AML-193 (cell line): ENCODE measurements at places on chromosomes 16 and 17.
A peak's percentile ranks its signal among the peaks of the same experiment; 100 is the strongest.

DNA sequence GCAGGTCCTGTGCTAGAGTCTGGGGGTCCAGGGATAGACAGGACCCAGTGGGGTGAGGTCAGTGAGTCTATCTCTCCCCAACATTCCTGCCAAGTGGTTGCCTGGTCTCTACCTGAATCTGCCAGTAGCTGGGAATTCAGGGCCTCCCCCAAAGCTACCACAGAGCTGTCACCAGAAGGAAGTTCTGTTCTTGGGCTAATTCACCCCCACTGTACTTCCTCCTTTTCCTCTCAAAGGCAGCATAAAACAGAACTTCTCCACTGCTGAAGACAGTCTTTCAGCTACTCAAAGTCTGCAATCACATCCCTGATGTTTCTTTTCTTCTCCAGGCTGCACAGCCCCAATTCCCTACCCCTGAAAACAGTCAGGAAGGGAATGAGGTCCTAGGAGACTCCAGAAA is 8.7 kb downstream of the CAMTA2 start:
- DNase-seq: peak; percentile 29

- DNase-seq: peak; percentile 87
These were observed 31.7 kb downstream of the SOCS1 start for GRCh38 chr16:11224096-11224893.

DNA sequence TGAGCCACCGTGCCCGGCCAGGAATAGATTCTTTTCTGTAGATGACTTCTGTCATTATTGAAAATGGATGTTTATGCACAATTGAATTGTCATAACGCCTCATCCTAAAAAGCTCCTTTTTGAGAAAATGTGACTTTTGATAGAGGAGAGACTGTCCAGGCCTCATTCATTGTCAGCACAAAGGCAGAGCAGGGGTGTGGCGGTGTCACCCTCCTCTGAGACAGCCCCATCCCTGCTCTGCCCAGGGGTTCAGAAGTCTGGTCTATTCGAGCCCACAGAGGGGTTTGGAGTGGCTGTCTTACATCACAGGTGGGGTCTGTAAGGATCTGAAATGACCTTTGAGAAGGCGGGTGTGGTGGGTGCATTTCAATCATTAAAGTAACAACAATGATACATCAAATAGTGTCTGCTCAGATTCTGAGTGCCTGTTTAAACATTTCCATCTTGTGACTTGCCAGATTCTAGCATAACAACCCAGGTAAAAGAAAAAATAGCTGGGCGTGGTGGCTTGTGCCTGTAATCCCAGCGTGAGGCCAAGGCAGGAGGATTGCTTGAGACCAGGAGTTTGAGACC is 161.0 kb downstream of the SEC14L1 start:
- no peak for DNase-seq

DNA sequence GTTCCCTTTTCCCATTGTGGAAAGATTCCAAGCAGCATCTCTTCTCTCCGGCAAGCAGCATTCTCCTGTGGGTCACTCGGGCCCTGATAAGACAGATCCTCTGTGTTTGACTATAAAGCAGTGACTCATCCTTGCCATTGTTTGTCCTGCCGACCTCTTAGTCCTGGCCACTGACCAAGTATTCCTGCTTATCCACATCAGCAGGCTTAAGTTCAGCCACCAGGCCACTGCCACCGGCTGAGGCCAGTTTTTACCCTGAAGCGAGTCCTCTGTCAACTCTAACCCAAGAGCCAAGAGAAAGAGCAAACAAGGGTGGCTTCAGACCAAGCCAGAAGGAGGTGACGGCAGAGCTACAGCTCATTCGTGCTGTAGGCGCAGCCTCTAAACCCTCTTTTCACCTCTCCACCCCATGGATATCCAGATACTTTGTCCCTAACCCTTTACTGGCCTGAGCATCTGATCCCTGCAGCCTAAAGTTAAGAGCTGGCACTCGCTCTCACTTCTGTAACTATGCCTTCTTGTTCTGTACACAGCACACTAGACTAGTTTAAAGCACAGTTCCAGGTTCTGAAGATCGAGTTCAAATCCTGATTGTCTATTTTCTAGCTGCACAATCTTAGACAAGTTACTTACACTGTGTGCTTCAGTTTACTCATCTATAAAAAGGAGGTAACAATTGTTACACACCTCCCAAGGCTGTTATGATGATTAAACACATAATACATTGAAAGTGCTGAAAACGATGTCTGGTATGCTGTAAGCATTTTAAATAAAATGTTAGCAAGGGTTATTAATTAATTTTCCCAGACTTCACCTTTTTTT is 31.0 kb downstream of the SOX9 start:
- DNase-seq: no peak

GRCh38 chr17:32253117-32253611 is 12.5 kb upstream of the RHBDL3 start:
- peak; percentile 91 for DNase-seq

DNA sequence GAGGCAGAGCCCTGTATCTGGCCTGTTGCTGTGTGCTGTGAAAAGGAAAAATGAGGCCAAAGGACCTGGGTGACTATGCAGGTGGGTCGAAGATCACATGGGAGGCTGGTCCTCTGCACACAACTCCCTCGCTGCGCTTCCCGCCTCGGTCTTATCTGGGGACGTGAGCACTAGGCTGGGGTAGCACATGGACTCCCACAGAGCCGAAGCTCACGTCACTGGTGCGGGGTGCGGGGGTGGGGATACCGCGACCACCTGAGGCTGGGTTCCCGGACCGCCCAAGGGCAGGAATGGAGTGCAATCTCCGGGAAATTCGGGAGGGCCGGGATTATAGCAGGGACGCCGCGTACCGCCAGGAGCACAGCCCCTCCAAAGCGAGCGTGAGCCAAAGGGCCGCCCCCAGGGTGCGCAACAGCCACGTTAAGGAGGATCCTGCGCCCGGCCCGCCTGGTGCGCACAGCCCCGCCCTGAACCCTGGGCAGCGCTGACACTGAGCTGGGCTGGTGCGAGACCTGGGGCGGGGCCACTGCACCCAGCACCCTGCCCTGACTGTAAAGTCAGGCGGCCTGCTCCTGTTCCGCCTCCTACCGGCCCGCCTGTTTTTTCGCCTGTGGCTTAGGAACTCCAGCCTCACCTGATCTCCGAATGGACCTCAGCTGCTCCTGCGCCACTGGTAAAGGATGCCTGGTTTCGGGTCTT is 4.8 kb downstream of the MT1A start:
- no peak for DNase-seq

DNA sequence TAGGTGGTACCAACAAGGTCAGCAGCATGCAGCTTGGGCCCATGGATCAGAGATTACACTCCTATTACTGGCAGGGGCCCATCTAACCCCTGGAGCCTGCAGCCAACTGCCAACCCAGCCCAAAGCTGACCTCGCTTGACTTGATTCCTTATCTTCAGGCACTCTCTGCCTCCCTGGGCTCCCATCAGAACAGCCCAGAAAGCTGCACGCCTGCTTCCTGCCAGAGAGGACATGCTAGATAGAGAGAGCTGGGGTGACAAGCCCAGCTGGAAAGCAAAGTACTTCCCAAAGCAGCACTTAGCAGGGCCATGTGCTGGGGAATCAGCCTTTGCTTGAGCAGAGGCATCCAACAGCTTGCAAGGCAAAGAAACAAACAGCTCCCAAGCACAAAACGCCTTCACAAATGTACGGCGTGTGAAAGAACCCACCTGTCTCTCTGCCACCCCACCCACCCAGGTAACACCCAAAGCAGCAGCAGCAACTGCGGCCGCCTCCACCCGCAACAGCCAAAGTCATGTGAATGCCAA is 74.2 kb upstream of the NLK start:
- no peak for DNase-seq

DNA sequence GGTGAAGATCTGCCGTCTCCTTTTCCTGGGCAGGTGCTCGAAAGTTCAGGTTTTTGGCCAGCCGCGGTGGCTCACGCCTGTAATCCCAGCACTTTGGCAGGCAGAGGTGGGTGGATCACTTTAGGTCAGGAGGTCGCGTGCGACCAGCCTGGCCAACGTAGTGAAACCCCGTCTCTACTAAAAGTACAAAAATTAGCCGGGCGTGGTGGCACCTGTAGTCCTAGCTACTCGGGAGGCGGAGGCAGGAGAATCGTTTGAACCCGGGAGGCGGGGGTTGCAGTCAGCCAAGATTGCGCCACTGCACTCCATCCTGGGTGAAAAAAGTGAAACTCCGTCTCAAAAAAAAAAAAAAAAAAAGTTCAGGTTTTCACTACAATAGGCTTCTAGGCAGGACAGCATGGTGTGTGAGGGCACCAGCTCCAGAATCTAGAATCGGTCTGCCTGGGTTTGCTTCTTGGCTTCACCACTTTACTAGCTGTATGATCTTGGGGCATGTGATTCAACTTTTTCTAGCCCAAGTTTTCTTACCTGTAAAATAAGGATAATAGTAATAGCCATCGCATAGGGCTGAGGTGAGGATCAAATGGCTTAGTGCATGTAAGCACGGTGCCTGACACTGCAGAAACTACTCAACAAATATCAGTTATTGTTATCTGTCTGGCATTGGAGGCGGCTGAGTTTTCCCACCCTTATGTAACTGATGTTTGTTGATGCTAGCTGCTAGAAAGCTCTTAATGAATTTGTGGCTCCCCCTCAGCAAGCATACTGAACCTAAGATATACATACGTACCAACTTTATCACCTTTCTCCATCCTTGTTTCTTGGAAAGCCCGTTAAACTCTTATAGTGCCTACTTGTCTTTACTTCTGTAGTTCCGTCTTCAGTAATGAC is 1.3 kb downstream of the PSMD12 start:
- peak; percentile 18 for DNase-seq

DNA sequence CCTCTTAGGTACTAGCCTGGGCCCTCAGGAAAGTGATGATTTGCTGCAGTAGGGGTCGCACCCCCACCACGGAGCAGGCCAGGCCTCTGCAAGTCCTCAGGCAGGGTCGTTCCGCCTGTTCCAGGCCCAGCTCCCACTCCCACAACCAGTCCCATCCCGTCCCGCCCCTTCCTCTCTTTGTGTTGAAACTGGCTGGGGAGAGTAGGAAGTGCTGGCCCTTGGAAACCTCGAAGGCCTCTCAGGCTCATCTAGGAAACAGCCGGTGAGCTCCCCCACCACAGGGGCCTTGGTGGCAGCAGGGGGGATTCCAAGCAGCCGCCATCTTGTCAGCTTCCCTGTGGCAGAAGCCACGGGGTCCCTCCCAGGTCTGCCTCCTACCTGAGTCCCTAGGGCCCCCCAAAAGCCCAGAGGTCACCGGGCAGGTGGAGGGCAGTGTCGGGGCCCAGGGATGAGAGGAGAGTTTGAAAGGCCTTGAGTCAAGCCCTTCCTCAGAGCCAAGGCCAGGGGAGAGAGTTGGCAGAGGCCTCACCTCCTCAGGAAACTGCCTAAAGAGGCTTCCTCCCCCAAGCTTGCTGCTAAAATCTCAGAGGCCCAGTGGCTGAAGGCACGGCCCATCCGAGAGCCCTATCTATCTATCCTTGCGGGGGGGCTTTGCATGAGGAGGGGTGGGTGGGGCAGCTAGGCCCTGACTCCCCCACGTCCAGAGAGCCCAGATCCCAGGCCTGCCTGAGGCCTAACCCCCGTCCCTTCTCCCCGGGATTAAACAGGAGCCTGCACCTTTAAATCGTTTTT is 22.2 kb downstream of the MMP15 start:
- DNase-seq: no peak

DNA sequence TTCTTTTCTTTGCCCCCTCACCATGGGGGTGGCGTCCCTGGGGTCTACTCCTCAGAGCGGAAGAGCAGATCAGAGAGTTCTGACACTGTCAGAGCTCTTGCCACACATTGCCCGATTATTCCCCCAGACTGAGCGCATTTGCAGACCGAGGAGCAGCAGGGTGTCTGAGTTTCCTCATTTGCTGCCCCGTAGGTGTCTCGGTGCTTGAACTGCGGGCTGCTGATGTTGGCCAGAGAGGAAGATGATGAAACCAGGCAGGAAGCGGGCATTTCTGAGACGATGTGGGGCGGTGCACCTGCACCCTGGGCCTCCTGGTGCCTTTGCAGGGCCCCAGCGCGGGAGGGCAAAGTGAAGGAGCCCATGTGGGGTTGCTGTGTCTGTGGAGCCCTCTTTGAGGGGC is 55.2 kb downstream of the ARSG start:
- peak; percentile 98 for DNase-seq

DNA sequence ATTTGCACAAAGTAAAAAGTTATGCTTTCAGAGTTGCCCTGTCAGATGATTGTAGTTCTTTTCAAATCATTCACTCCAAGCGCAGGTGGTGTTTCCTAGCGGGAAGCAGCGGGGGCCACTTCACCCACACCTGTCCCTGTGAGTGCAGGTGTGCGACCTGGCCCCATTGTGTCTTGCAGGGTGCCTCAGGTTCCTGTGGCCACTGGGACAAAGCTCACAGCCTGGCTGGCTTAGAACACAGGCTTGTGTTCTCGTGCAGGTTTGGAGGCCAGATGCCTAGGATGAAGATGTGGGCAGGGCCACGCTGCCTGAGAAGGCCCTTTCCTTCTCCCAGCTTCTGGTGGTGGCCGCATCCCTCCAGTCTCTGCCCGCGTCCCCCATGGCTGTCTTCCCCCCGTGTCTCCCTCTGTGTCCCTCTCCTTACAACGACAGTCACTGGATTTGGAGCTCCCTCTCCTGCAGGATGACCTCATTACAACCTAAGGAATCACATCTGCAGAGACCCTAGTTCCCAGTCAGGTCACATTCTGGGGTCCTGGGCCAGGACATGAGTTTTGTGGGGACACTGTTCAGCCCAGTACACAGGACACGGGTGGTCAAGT is 90.5 kb downstream of the NPIPB11 start:
- DNase-seq: no peak

DNA sequence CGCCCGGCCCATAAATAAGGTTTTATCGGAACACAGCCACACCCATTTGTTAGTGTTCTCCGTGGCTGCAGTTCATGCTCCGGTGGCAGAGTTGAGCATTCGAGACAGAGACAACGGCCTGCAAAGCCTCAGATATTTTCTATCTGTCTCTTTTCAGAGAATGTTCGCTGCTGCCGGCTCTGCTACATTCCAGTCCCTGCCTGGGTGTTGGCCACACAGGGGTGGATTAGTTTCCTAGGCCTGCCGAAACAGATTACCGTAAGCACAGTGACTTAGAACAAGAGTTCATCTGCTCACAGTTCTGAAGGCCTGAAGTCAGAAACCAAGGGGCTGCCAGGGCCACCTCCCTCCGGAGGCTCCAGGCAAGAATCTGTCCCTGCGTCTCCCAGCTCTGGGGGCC is 19.1 kb upstream of the GSG1L start:
- DNase-seq: no peak

GRCh38 chr16:81521141-81521626 is 76.6 kb downstream of the CMIP start:
- no peak for DNase-seq

GRCh38 chr16:85369741-85370528 is 243.2 kb upstream of the GSE1 start:
- peak; percentile 15 for DNase-seq

GRCh38 chr16:77970371-77970770 is 52.0 kb upstream of the CLEC3A start:
- DNase-seq: no peak

GRCh38 chr16:81283044-81283443 is 31.7 kb upstream of the GAN start:
- DNase-seq: no peak

- no peak for DNase-seq
These were observed 173.5 kb downstream of the AIPL1 start for GRCh38 chr17:6261466-6261865.
